ENCODE measurements at places on chromosomes 3 and 15.

DNA sequence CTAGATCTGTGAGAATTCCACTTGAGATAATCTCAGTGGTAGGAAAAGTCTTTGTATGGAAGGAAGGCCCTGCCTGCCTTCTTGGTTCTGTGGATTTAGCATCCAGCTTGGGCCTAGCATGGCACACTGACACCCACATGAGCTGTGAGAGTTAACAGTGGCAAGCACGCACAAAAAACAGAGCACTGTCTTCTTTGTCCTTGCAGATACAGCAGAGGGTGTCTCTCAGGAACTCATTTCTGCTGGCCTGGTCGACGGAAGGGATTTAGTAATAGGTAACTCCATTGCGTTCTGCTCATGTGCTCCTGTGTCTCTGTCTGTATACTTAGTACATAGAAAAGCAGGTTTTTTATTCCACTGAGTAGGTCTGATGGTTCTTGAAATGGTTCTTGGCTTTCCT is 14.4 kb upstream of the SLC22A13 start:
- no peak for DNase-seq
- peaks cover 12% of the 10 kb centered on the region for H3K4me1 ChIP-seq
- H3K27ac ChIP-seq = no peak overlapping the region
- peaks cover 52% of the 10 kb centered on the region for H3K36me3 ChIP-seq
- H3K4me3 ChIP-seq = no peak overlapping the region

DNA sequence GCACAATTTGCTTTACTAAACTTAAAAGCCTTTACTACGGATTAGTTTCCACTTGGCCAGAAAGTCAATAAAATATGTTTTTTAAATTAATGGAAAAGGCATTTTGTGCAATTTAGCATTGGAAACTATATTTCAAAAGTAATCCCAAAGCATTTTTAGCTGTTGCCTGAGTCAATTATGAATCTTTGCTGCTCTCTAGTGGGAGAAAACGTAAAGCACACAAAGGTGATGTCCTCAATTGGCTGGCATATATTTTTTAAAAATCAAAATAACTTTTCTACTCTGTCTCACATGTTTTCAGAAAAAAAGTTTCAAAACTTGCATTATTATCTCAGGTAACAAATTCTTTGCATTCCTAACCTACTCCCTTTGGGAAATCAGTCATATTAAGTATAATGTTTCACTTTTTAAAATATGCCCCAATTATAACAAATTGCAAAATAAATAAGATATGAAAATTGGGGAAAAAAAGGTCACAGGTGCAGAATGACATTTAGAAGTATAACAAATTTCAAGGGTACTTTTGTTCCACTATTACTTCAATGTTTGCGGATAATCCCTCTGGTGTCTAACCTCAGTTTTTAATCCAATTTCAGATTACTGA is 47.2 kb upstream of the TEX55 start:
- H3K4me1 ChIP-seq = no peaks in the 10 kb centered on the region
- H3K27me3 ChIP-seq = no peaks in the 10 kb centered on the region
- H3K27ac ChIP-seq = no peak overlapping the region
- no peak for DNase-seq

DNA sequence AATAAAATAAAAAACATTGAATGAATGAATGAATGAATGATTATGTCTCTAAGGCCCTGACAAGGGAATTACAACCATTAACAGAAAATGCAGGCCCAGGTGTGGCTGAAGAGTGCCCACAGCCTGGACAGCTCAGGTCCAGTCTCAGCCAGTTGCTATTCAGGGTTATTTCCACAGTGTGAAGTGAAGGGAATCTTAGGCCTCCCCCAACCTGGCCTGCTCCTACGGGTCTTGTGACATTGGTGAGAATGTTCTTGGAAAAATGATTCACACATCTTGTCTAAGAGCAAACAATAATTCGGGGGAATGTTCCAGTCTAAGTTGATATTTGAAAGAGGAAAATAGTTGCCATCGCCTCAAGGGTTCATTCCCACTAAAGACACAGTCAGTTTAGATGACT is 37.0 kb downstream of the MINDY4B start:
- DNase-seq = no peak
- H3K27ac ChIP-seq = no peak overlapping the region
- peaks cover 43% of the 10 kb centered on the region for H3K27me3 ChIP-seq
- peaks cover 7% of the 10 kb centered on the region for H3K4me1 ChIP-seq
- no peak overlapping the region for H3K4me3 ChIP-seq
- H3K36me3 ChIP-seq = peaks cover 8% of the 10 kb centered on the region

DNA sequence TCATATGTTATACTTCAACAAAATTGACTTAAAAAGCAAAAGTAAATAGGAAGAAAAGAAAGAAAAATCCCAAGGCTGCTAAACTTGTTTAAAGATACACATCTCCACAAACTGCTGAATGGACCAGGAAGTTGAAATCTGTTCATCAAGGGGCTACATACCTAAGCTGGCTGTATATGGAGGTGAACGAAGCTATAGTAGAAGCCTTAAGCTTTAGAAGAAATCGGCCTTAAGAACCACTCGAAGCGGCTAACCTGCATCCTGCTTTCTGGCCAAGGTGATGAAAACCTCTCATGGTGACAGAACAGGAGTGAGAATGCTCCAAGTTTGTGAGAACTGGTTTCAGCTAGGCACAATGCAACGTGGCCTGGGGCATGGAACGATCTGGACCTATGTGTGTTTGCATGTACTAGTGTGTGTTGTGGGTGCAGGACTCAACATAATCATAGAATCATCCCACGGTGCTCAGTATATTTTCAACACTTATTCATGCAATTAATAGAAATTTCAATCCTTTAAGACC is 31.3 kb upstream of the SPTBN5 start:
- no peak overlapping the region for H3K27ac ChIP-seq
- H3K4me3 ChIP-seq = no peak overlapping the region
- H3K27me3 ChIP-seq = no peaks in the 10 kb centered on the region
- H3K36me3 ChIP-seq = peaks cover 13% of the 10 kb centered on the region

DNA sequence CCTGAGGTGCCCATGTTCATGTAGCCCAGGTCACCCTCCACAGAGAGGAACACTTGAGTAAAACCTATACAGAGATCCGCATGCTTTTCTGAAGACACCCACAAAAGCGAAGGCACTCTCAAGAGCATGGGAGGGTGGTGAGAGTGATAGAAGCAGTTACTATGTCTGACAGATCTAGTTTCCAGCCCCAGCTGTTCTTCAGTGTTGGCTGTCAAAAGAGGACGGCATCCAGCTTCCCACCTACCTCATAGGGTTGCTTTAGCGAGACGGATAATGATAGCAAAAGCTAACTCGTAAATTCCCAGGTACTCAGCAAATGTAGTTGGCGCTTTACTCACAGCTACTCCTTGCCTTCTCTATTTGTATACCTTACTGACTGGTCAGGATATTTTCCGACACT is 3.0 kb upstream of the MEX3B start:
- no peak overlapping the region for H3K27ac ChIP-seq
- DNase-seq = no peak
- peaks cover 5% of the 10 kb centered on the region for H3K36me3 ChIP-seq
- no peak overlapping the region for H3K4me3 ChIP-seq
- peaks cover 23% of the 10 kb centered on the region for H3K27me3 ChIP-seq

- no peak for DNase-seq
- H3K4me1 ChIP-seq = no peaks in the 10 kb centered on the region
- no peaks in the 10 kb centered on the region for H3K27me3 ChIP-seq
- no peak overlapping the region for H3K27ac ChIP-seq
These were observed 56.0 kb upstream of the MITF start for GRCh38 chr3:69683082-69683806.

GRCh38 chr3:134239538-134239937 is 11.1 kb downstream of the RYK start:
- peaks cover 1% of the 10 kb centered on the region for H3K36me3 ChIP-seq
- H3K4me3 ChIP-seq = no peak overlapping the region
- peaks cover 70% of the 10 kb centered on the region for H3K4me1 ChIP-seq
- H3K27me3 ChIP-seq = no peaks in the 10 kb centered on the region
- no peak overlapping the region for H3K27ac ChIP-seq

- H3K36me3 ChIP-seq = no peaks in the 10 kb centered on the region
- no peak overlapping the region for H3K4me3 ChIP-seq
- H3K27ac ChIP-seq = no peak overlapping the region
These were observed 147.3 kb upstream of the UBE2E2 start for GRCh38 chr3:23055733-23056376.
